EL (cell line): ENCODE measurements at places on chromosomes 6 and 20.

DNA sequence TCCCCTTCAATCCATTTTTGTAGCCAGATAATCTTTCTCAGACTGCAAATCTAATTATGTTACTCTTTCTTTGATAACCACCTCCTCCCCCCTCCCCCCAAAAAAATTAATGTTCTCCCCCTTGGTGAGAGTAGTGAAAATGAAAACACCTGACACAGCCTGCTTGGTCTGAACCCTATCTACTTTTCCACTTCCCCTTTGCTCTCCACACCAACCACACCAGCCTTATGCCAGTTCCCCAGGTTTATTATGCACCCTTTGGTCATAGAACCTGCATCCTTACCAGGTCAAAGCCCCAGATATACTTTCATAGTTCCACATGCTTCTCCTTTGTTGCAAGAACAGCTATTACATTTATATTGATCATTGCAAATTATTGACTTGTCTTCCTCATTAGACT lies 19.4 kb downstream of the PFDN4 start:
- no peak for DNase-seq

GRCh38 chr6:16819752-16820151 lies 58.5 kb upstream of the ATXN1 start:
- peak; percentile 17 for DNase-seq

DNA sequence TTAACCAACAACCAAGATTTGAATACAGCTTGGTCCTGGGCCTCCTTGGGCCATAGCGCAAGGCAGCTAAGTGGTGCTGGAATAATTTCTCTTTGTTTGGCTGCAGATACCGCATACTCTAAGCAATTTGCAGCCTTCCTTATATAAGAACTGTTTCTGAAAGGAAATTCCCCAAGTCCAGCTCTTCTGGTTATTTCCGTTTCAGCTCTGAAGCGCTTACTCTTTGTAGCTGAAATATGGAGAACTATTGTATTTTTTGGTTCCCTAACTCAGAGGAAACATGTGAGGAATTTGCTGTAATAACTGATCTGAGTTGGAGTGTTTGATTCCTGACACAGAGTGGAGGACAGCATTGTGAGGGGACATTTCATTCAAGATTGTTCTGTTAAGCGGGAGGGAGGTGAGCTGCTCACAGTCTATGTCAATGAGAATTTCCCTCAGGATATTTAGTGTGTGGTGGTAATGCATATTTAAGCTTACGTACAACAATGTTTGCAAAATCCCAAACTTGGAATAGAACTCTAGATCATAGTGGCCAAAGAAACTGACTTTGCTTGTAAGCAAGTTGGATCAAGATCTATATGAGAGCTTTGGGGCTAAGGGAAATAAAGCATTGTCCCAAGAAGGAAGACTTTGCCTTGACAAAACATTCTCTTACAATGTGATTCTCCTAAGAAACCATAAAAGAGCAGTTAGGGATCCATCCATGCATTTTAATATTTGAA lies 576.6 kb upstream of the FLRT3 start:
- no peak for DNase-seq

- DNase-seq: no peak
Observed at GRCh38 chr20:725491-725890, 42.8 kb downstream of the SLC52A3 start.

- peak; percentile 83 for DNase-seq
Observed at GRCh38 chr20:5513975-5514516, 197.3 kb upstream of the PROKR2 start.

DNA sequence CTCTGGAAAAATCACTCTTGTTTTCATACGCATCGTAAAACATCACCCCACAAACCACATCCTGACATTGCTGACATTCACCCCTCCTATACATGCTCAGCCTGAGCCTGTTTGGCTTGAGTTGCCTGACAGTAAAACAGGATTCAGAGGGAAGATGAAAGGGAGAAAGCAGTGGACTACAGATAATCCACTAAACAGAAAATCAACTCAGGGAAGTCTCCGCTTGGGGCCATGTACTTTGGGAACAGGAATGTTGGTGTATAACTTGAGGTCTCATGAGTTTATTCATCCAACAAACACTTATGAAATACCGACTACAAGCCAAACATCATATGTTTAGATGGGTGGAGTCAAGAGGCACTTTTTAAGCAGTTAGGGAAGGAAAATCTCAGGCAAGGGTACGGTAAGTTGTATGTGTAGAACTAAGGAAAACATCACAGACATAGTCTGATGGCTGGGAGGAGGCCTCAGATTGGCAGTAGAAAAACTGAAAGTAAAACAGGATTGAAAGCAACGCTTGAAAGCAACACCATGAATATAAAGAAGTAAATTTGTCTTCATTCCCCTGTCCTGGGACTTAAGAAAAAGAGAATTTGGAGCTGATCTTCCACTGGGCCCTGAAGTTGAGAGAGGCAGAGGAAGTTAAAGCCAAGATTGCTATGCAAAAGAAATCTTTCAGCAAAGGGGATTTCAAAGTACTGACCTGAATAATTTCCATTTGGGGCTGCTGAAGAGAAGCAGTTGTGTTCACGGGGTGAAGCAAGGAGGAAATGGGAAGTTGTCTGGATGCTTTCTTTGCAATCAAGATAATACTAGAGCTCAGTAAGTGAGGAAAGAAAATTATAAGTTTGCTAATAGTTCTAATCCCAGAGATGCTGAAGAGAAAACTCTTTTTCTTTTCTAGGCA lies 28.8 kb downstream of the PDE7B start:
- DNase-seq: peak; percentile 89

DNA sequence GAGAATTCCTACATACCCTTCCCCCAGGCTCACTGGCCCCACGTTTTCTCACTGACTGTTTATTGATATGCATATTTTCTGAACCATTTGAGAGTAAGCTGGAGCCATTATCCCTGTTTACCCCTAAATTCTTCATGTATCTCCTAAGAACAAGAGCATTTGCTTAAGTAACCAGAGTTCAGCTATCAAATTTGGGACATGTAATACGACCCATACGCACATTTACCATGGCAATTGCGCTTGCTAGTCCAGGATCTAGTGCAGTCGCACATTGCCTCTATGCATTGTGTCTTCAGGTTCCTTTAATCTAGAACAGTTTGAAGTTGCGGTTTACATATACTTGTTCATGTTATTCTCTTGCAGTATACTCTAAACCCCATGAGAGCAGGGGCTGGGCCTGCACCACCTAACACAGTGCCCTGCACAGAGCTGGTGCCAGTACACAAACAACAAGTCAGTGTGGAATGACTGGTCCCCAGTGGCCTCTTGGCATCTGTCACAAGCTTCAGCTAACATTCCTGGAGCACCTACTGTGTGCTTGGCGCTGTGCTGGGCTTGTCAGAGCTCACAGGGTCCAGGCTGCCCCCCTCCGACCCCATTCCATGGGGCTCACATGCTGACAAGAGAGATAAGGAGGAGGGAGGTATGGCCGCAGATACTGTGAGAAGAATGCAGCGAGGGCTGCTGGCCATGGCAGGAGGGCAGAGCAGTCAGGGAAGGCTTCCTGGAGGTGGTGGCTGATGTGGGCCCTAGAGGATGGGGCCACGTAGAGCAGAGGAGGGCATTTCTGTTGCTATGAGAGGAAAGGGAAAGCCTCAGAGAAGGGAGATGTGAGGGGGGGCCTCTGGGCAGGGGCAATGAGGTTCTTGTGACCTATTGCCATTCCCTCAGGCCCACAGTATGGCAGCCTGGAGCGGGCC lies 28.1 kb downstream of the SPDEF start:
- no peak for DNase-seq

DNA sequence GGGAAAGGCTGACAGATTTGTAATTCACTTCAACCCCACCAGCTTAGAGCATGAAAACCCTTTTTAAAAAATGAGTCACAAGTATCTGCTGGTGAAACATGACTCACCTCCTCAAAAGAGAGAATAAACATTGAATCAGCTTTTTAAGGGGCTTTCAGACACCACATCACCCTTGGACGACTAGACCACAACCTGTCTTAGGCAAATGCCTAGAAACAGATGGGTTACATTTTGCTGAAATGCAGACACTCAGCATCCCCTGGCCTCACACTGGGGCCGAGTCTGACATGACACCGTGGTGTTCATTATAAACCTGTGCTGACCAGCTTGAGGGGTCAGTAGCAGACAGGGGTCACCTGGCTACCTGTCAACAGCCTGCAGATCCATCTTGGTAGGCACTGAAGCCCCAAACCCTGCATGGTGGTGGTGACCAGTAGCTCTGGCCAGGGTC lies 175.3 kb upstream of the CST7 start:
- peak; percentile 80 for DNase-seq

DNA sequence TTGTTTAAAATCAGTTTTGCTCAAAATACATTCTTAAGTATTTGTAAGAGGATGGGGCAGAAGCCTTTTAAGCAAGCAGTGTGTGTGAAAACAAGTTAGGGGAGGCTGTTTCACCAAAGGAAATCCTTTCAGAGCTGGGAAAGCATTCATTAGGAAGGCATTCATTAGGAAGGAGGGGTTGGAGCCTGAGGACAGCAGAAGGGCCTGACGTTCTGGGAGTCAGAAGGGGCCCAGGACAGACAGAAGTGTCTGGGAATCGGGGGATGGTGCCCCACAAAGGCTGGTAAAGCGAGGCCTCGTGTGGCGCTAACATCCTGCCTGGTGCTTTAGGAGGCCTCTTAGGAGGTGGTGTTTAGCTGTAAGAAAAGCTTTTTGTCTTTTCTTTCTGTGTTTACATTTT lies 80.6 kb upstream of the NXT1 start:
- no peak for DNase-seq

GRCh38 chr6:66605011-66605410 lies 898.0 kb upstream of the EYS start:
- DNase-seq: no peak

- DNase-seq: no peak
Observed at GRCh38 chr6:158514176-158514575, 45.7 kb upstream of the TMEM181 start.

GRCh38 chr6:169885131-169885530 lies 133.7 kb downstream of the ERMARD start:
- DNase-seq: no peak

DNA sequence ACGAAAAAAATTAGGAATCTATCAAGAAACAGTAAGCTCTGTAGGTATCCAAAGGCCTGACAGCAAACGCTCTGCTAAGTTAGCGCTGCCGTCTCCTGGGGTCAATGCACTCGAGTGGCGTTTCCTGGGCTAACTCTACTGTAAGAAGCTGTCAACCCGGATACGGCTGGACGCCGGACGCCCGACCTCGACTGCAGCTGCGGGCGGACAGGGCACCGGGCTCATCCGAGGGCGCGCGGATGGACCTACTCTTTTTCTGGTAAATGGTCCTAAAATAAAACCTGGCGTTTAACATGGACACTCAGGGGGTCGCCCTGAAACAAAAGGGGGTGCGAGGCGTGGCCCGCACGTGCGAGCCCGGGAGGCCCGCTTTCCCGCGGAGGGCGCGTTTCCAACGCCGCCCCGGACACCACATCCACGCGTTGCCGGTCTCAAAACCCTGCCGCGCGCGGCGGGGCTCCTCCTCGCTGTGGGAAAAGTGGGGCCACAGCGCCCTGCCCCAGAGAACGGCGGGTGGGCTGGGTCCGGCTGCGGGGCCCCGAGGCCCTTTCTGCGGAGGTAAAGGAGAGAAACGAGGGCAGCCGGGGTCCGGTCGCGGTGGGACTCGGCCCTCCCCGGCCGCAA lies 537 bp downstream of the TCP1 start:
- peak; percentile 58 for DNase-seq

GRCh38 chr6:157568702-157569101 lies 187.7 kb downstream of the ZDHHC14 start:
- no peak for DNase-seq

DNA sequence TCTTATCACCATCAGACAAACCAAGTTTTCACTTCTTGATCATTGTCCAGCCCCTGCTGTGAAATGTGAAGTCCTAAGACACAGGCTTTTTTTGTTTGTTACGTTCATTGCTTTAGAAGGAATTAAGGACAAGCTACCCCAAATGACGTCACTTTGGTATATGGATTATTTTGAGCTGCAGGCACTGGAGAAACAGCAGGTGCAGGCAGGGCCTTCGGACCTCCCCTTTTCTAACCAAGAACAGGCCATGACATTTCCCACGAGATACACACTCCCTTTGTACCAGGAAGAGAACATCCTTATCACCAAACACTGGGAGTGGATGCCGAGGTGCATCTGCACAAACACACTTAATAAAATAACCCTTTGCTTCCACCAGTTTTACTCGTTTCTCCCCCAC lies 418.0 kb upstream of the SULF2 start:
- no peak for DNase-seq

- no peak for DNase-seq
Observed at GRCh38 chr6:154806804-154807203, 73.6 kb downstream of the SCAF8 start.

DNA sequence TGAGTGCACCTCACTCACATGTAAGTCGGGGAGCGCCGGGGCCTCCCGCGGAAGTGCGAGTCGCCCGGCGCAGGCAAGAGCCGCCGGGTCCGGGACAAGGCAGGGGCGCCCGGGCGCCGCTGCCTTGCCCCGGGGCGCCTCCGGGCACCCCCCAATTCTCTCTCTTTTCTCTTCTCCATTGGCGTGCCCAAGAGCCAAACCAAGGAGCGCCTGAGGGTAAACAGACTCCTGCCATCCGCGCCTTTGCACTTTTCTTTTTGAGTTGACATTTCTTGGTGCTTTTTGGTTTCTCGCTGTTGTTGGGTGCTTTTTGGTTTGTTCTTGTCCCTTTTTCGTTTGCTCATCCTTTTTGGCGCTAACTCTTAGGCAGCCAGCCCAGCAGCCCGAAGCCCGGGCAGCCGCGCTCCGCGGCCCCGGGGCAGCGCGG lies 36.8 kb downstream of the GNAS start:
- no peak for DNase-seq

DNA sequence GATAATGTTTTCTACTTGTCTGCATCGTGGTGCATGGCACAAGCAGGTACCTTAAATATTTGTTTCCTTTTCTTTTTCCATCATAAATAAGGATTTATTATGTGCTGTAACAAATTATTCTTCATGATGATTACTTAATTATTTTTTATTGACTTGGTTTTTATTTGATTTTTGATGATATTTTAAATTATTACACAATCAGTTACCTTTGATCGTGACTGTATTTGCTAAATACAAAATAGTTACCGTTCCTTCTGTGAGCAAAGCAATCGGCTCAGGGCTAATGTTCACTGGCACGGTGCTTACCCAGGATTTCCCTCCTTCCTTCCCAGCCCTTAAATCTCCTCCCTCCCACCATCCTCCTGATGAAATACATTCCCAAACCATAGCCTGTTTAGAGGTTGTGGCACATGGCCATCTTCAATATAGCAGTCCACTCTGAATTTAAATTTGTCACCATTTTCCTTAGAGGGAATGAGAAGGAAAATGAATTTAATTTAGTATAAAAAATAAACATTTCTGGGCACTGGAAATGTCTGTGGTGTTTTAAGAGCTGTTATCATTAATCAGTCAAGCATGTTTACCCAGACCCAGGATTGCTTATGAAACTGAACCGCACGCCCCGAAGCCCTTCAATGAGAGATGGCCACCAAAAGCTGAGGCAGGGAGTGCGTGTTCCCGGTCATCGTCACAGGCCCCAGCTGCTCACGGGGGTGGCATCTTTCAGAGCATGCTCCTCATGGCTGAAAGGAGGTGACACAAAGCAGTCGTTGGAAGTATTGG lies 23.0 kb upstream of the EXOC2 start:
- no peak for DNase-seq

GRCh38 chr6:31473780-31474761 lies 23.9 kb upstream of the MICB start:
- DNase-seq: peak; percentile 54

- peak; percentile 36 for DNase-seq
Observed at GRCh38 chr6:53737746-53738145, 57.1 kb upstream of the LRRC1 start.
